Large intestine (tissue), 12 donors: ENCODE measurements at places on chromosomes 3 and 15. TPM values are rescaled to one million over a fixed set of nuclear protein-coding genes. Genes with fewer than 3 reads are reported as not detected.
A peak's percentile ranks its signal among the peaks of the same experiment; 100 is the strongest.

DNA sequence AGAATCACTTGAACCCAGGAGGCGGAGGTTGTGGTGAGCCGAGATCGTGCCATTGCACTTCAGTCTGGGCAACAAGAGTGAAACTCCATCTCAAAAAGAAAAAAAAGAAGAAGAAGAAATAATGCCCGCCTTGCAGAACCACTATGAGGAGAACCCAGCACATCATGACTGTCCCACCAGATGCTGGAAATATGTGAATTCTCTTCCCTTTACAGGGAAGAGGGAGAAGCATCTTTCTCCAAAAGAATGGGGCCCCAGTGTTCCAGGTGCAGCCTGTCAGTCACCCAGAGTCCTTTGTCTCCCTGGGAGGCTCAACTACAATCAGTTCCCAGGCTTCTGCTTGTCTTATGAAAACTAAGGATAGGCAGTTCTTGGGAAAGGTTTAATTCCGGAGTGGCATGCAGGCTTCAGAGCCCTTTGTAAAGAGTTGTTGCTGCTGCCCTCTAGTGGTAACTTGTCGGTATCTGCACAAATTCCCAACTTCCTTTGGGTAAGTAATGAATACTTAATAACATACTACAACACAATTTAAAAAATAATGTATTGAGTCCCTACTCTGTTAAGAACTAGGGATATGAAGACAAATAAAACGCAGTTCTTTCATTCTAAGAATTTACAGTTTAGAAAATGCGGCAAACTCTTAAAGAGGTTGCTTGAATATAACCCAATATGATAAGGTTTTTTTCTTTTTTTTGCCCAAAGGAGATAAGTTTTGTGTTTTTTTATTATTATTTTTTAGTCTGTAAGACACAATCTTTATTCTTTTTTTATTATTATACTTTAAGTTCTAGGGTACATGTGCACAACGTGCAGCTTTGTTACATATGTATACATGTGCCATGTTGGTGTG lies 18.6 kb upstream of the TICRR start:
- H3K4me3 ChIP-seq: no peak overlapping the region
- H3K27me3 ChIP-seq: peaks cover 2% of the 10 kb centered on the region
- peak; percentile 44 for DNase-seq
- H3K27ac ChIP-seq: no peak overlapping the region

- no peaks in the 10 kb centered on the region for H3K36me3 ChIP-seq
- DNase-seq: no peak
- no peaks in the 10 kb centered on the region for H3K4me1 ChIP-seq
These were observed 201.8 kb downstream of the CNTN6 start for GRCh38 chr3:1294586-1294985.

POPDC2 gene
- polyA plus RNA-seq: 12.2 TPM

GOLGA8J gene
- 0.19 TPM for polyA plus RNA-seq

DNA sequence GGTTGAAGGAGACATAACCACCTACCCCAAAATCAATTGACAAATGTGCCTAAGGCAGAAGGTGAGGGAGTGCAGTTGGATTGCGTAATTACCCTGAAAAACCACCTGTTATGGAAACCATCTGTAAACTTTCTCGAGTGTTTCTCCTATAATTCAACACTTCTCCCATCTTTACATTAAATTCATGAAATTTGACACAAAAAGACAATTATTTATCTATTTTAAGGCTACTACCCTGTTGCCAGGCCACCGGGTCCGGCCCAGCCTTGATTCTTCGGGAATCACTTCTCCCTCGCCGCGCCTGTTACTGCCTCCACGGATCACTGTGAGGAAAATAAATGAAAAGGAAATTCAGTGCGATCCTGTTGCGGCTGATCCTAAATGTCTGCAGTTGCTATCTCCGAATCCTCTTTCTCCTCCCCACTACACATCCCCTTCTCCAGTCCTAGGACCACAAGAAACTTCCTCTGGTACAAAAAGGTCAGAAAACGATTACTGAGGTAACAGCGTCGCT lies 646 bp downstream of the IQCB1 start:
- no peak for DNase-seq
- peaks cover 10% of the 10 kb centered on the region for H3K36me3 ChIP-seq
- H3K27ac ChIP-seq: peak overlapping the region; percentile 82
- peak overlapping the region; percentile 78 for H3K4me3 ChIP-seq

DNA sequence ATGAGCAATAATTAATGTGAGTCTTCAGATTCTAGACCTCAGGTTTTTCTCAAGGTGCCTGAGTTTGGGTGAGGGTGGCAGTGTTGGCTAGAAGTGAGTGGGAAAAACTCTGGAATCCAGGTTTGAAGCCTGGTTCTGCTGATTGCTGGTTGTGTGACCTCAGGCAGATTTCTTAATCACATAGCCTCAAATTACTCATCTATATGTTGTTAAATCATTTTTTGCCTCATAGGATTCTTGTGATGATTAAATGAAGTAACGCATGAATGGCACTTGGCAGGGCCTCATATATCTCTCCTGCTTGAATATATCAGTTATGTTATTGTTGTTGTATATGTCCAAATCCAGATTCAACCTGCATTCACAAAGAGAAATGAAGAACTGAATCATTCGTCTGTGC lies 60.5 kb downstream of the NR2F2 start:
- no peak overlapping the region for H3K27ac ChIP-seq
- H3K4me3 ChIP-seq: no peak overlapping the region
- H3K36me3 ChIP-seq: no peaks in the 10 kb centered on the region
- DNase-seq: no peak
- H3K4me1 ChIP-seq: no peaks in the 10 kb centered on the region

- no peaks in the 10 kb centered on the region for H3K27me3 ChIP-seq
- H3K36me3 ChIP-seq: peaks cover 2% of the 10 kb centered on the region
- H3K4me3 ChIP-seq: no peak overlapping the region
- no peak for DNase-seq
- no peak overlapping the region for H3K27ac ChIP-seq
- H3K4me1 ChIP-seq: peaks cover 3% of the 10 kb centered on the region
These were observed 22.5 kb downstream of the POPDC2 start for GRCh38 chr3:119637679-119638477.

GRCh38 chr3:59696783-59697182 lies 647.0 kb upstream of the CFAP20DC start:
- no peak overlapping the region for H3K4me3 ChIP-seq
- H3K27ac ChIP-seq: no peak overlapping the region
- H3K27me3 ChIP-seq: no peaks in the 10 kb centered on the region

NISCH gene
- 85.9 TPM for polyA plus RNA-seq

DNA sequence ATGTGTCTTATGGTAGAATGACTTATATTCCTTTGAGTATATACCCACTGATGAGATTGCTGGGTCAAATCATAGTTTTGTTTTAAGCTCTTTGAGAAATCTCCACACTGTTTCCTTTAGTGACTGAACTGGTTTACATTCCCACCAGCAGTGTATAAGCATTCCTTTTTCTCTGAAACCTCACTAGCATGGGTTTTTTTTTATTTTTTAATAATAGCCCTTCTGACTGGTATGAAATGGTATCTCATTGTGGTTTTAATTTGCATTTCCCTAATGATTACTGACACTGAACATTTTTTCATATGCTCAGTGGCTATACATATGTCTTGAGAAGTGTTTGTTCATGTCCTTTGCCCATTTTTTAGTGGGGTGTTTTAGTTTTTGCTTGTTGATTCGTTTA lies 494.3 kb downstream of the SQOR start:
- no peak overlapping the region for H3K4me3 ChIP-seq
- no peak for DNase-seq
- H3K27me3 ChIP-seq: no peaks in the 10 kb centered on the region
- H3K36me3 ChIP-seq: no peaks in the 10 kb centered on the region
- H3K27ac ChIP-seq: no peak overlapping the region

GRM2 gene
- polyA plus RNA-seq: 0.18 TPM

OR5K2 gene
- polyA plus RNA-seq: 0.40 TPM

ZNF860 gene
- 1.1 TPM for polyA plus RNA-seq

DNA sequence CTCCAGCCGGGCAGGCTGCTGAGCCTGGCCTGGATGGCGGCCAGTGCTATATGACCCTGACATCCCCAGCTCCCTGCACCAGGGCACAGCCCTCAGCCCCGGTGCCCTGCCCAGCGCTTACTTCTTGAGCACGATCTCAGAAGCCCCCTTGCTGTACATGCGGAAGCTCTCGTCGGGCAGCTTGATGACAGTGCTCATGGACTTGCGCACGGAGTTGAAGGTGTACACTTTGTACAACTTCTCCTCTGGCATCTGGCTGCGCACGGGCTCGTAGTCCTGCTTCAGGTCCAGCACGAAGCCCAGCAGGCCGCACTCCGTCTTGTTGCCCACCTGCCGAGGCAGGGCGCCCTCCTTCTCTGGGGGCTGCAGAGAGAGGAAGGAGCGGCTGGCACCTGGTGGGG lies 38.8 kb upstream of the SEC13 start:
- no peak overlapping the region for H3K4me3 ChIP-seq
- DNase-seq: no peak
- H3K4me1 ChIP-seq: no peaks in the 10 kb centered on the region
- no peaks in the 10 kb centered on the region for H3K27me3 ChIP-seq

CLSTN2 gene
- polyA plus RNA-seq: 1.8 TPM

- H3K4me1 ChIP-seq: no peaks in the 10 kb centered on the region
- H3K36me3 ChIP-seq: no peaks in the 10 kb centered on the region
- DNase-seq: no peak
- no peaks in the 10 kb centered on the region for H3K27me3 ChIP-seq
- no peak overlapping the region for H3K27ac ChIP-seq
These were observed 9.3 kb upstream of the BCL2L10 start for GRCh38 chr15:52121896-52122295.

DNA sequence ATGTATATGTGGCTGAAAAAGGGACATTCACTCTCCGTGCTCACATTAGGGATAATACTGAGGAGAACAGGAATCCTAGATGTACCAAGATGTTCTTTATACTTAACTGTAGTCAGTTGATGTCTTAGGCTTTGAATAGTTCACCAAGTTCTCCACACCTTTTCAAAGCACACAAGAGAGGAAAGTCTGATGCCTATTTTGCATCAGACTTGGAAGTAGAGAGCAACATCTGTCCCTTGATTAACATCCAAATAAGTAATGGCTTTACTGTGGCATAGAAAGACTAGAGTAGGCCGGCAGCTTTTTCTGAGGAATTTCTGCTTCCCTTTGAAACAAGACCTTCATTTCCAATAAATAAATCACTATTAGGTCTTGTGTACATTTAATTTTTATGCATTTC lies 34.0 kb downstream of the PIGB start:
- peaks cover 14% of the 10 kb centered on the region for H3K36me3 ChIP-seq
- DNase-seq: no peak
- H3K27ac ChIP-seq: no peak overlapping the region
- no peaks in the 10 kb centered on the region for H3K27me3 ChIP-seq
- H3K4me3 ChIP-seq: no peak overlapping the region
- no peaks in the 10 kb centered on the region for H3K4me1 ChIP-seq

- no peak overlapping the region for H3K4me3 ChIP-seq
- no peak for DNase-seq
- no peak overlapping the region for H3K27ac ChIP-seq
- no peaks in the 10 kb centered on the region for H3K4me1 ChIP-seq
These were observed 76.9 kb downstream of the PIK3R4 start for GRCh38 chr3:130669740-130670139.

PRSS50 gene
- 3.1 TPM for polyA plus RNA-seq

FEZF2 gene
- not detected for polyA plus RNA-seq

GRCh38 chr3:72571638-72572114 lies 276.6 kb downstream of the SHQ1 start:
- H3K4me1 ChIP-seq: peaks cover 24% of the 10 kb centered on the region
- peak overlapping the region; percentile 3 for H3K27ac ChIP-seq
- H3K27me3 ChIP-seq: no peaks in the 10 kb centered on the region
- no peak overlapping the region for H3K4me3 ChIP-seq
- no peaks in the 10 kb centered on the region for H3K36me3 ChIP-seq

DNA sequence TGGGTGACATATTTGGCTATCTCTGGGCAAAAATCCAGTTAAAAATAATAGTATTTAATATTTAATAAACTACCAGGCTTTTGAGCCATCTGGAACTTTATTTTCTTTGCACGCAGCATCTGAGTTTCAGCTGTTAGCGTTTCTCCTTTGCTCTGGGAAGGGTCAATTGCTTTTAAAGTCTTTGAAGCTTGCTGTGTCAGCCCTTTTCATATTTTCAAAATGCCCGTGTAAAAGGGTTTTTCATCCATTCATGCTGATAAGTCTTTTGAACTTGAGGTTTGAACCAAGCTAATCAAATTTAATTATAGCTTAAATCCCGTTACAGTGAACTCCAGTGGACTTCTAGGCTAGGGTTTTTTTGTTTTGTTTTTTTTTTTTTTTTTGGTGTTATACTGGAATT lies 79.1 kb downstream of the SLC25A26 start:
- H3K4me1 ChIP-seq: peaks cover 4% of the 10 kb centered on the region
- no peak for DNase-seq
- no peaks in the 10 kb centered on the region for H3K27me3 ChIP-seq
- H3K36me3 ChIP-seq: no peaks in the 10 kb centered on the region
- no peak overlapping the region for H3K27ac ChIP-seq

CHRNA3 gene
- 26.6 TPM for polyA plus RNA-seq

GRCh38 chr15:80834402-80834801 lies 55.2 kb downstream of the CEMIP start:
- no peak overlapping the region for H3K27ac ChIP-seq
- no peak overlapping the region for H3K4me3 ChIP-seq
- H3K4me1 ChIP-seq: no peaks in the 10 kb centered on the region
- no peak for DNase-seq
- no peaks in the 10 kb centered on the region for H3K36me3 ChIP-seq

- H3K4me3 ChIP-seq: no peak overlapping the region
- H3K36me3 ChIP-seq: peaks cover 5% of the 10 kb centered on the region
- H3K4me1 ChIP-seq: peaks cover 5% of the 10 kb centered on the region
- no peaks in the 10 kb centered on the region for H3K27me3 ChIP-seq
- no peak overlapping the region for H3K27ac ChIP-seq
These were observed 139.3 kb downstream of the STT3B start for GRCh38 chr3:31671976-31672375.

PEX5L gene
- 0.61 TPM for polyA plus RNA-seq

CFAP161 gene
- 0.25 TPM for polyA plus RNA-seq

GRCh38 chr15:47431501-47431900 lies 285.8 kb upstream of the SEMA6D start:
- H3K27me3 ChIP-seq: no peaks in the 10 kb centered on the region
- H3K4me3 ChIP-seq: no peak overlapping the region
- peaks cover 8% of the 10 kb centered on the region for H3K4me1 ChIP-seq
- DNase-seq: no peak

- H3K4me1 ChIP-seq: no peaks in the 10 kb centered on the region
- no peaks in the 10 kb centered on the region for H3K27me3 ChIP-seq
- H3K27ac ChIP-seq: no peak overlapping the region
These were observed 8.3 kb downstream of the CCDC13 start for GRCh38 chr3:42764561-42765295.

GRCh38 chr15:52924630-52925029 lies 134.5 kb upstream of the ONECUT1 start:
- H3K36me3 ChIP-seq: no peaks in the 10 kb centered on the region
- no peak overlapping the region for H3K4me3 ChIP-seq
- no peaks in the 10 kb centered on the region for H3K27me3 ChIP-seq
- H3K4me1 ChIP-seq: no peaks in the 10 kb centered on the region

DNA sequence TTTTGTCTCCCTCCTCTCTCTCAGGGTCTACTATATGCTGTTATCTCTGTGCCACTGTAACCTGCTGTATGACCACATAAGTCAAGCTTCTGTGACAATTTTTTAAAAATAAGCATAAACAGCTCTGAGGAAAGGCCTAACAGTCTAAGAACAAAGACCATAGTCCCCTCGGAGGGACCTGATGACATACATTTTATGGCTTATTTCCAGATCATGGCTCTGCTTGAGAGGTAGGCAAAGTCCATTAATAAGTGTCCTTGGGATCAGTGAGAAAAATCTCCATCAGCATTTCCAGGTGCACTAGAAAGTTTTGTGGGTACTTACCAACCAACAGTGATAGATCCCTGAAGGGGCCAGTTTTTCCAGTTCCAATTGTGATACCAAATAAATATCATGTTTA lies 123.8 kb downstream of the TNIK start:
- H3K27ac ChIP-seq: peak overlapping the region; percentile 83
- H3K4me3 ChIP-seq: no peak overlapping the region
- no peaks in the 10 kb centered on the region for H3K36me3 ChIP-seq
- H3K4me1 ChIP-seq: peaks cover 29% of the 10 kb centered on the region
- peak; percentile 79 for DNase-seq

SLC28A1 gene
- 33.1 TPM for polyA plus RNA-seq

SCAANT1 gene
- polyA plus RNA-seq: 1.8 TPM
